Epithelial cell of proximal tubule (primary cell): ENCODE measurements at places on chromosomes 5 and 9.
A peak's percentile ranks its signal among the peaks of the same experiment; 100 is the strongest.

- no peak for DNase-seq
Measured at GRCh38 chr9:92960561-92961290, 13.4 kb downstream of the FGD3 start.

GRCh38 chr9:133693703-133694529 lies 44.2 kb downstream of the SARDH start:
- no peak for DNase-seq

- no peak for DNase-seq
Measured at GRCh38 chr9:86303316-86303975, 21.1 kb upstream of the ISCA1 start.

DNA sequence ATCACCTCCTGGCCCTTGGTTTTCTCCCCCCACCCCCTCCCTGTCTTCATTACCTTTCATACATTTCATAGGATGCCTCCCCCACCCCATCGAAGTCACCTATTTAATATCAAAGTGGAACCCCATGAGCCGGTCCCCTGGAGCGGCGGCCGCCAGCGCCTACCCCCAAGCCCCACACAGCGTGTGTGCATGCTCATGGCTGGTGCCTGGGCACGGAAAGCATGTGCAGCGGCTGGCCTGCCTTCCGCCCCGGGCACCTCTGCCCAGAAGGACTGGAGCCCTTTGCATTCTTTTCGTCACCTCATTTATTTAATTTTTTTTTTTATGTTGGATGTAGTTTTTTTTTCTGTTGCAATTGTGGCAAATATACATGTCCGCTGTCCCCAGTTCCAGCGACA lies 116.2 kb downstream of the WNK2 start:
- no peak for DNase-seq

GRCh38 chr5:82595113-82595512 lies 317.0 kb upstream of the RPS23 start:
- no peak for DNase-seq

GRCh38 chr5:76337953-76338451 lies 65.1 kb upstream of the IQGAP2 start:
- peak; percentile 38 for DNase-seq

DNA sequence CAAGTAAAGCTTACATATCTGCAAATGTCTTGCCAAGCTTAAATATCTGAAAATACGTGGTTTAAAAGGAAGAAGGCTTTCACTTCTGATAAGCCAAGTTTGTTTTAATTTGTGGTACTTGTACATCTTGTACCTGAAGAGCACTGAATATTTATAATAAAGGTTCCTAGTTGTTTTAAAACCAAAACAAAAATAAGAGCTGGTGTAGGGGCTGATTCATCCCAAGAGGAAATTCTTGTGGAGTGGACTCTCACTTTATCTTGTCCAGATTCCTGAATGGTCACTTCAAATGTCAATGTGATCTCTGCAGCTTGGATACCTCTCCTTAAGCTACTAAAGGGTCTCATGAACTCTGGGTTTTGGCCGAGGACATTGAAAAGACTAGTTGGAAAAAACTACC lies 29.5 kb downstream of the MAMDC2 start:
- DNase-seq = no peak

DNA sequence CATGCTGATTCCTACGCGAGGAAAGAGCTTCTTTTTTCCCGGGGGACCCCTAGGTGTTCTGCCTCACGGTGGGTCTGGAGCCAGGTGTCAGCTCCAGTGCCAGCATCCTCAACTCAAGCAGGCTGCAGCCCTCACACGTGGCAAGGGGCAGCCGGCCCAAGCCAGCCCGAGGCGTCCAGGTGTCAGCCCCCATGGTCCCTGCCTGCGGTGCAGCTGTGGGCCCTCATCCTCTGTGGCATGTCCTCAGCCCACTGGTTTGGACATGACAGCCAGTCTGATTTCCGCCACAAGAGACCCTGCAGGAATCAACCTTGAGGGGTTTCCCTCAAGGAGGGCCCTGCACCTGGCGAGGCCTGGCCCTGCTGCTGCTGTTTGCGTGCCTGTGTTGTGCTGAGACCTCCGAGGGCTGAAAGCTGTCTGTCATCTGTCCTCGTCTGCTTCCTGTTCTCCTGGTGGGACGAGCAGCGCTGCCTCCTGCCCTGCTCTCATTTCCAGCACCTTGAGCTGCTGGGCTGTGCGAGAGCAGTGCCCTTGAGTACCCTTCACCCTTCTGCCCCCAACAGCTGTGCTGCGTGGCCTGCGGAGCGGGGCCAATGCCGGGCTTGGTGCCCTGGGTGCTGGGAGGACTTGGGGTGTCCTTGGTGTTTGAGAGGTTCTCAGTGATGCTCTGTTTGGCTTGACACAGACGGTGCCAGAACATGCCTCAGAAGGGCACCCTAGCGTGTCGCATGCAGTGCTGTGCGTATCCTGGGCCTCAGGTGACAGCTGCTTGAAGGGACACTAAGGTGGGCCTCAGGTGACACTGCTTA lies 137.6 kb downstream of the CACNA1B start:
- DNase-seq = no peak

DNA sequence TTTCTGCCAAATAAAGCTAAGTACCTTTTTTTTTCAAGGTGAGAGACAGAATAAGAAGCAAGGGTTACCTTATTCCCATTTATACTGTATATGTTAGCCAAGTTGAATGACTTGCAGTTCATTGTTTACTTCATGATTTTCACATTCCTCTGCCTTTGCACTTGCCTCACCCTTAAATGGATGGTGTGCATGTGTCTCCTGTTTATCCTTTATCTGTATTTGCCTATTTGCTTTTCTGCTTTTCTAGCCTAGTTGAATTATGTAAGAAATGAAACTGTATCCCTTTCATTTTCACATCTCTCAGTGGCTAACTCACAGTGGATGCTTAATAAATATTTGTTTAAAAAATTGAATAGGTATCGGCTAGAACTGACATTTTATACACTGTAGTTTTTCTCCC lies 200.8 kb upstream of the ST8SIA4 start:
- DNase-seq = no peak

GRCh38 chr5:148353634-148354033 lies 18.3 kb downstream of the SPINK9 start:
- no peak for DNase-seq

- DNase-seq = no peak
Measured at GRCh38 chr5:22850981-22851380, 2.2 kb downstream of the CDH12 start.

DNA sequence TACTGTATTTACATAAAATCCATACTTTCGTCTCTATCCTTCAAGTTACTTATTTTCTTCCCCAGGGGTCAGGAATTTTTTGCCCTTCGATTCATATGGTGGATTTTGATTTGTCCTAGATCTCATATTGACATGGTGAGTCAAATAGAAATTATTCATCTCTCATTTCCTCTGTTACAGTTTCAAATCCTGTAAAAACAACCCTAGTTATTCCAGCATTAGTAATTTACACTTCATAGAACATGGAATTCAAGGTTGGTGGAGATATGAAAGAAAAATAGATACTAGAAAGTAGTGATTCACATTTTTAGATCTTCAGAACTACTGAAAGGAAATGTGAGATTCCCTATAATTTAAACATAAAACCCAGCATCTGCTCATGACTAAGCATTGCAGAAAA lies 1331.0 kb upstream of the CDH9 start:
- DNase-seq = no peak

DNA sequence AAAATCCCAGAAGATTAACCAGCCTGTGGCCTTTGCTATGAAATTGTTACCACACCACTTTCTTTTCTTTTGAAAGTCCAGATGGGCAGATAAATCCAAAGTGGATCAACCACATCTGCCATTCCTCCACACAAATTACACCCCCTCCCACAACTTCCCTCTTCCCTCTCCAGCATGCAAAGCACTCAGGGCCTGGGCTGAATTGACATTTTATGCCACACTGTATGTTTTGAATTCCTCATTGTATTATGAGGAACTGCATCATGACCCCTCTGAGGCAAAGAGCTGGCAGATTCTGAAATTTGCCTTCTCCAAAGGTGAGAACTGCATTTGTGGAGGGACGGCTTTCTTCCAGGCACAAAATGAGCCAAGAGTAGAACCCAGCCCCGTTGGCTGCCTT lies 589.2 kb upstream of the KLF4 start:
- no peak for DNase-seq

DNA sequence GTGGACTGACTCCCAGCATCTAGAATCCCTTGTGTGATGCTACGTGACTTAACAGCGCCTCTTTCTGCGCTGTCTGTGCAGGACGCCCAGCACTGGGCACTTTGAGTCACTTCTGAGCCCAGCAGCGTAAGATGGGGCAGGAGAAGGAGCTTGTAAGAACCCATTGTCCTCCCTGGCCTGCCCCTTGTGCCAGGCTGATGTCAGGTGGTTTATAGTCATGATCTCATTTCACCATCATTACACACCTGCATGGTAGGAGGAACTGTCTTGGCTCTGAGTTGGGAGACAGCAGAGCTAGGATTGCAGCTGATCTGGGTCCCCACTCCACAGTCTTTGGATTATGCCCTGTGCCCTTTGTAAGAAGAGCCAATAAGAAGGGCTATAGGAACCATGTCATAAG lies 12.2 kb downstream of the ERGIC1 start:
- DNase-seq = no peak

GRCh38 chr9:116141864-116142561 lies 11.6 kb upstream of the PAPPA start:
- DNase-seq = no peak

DNA sequence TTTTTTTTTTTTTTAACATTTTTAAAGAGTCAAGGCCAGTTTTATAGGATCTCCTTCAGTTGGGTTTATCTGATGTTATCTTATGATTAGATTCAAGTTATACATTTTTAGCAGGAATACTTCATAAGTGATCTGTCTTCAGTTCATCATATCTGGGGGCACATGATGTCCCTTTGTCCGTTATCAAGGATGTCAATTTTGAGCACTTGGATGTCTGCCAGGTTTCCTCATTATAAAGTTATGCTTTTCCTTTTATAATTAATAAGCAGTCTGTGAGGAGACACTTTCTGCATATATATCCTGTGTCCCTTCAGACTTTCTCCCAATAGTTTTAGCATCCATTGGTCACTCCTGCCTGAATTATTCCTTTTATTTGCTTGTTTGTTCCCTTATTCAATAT lies 11.8 kb downstream of the HDHD3 start:
- no peak for DNase-seq

- no peak for DNase-seq
Measured at GRCh38 chr5:150301170-150301505, 1.6 kb downstream of the ARSI start.

- DNase-seq = no peak
Measured at GRCh38 chr9:87434366-87434765, 63.3 kb upstream of the DAPK1 start.

- DNase-seq = no peak
Measured at GRCh38 chr5:103283120-103283519, 24.6 kb downstream of the MACIR start.

DNA sequence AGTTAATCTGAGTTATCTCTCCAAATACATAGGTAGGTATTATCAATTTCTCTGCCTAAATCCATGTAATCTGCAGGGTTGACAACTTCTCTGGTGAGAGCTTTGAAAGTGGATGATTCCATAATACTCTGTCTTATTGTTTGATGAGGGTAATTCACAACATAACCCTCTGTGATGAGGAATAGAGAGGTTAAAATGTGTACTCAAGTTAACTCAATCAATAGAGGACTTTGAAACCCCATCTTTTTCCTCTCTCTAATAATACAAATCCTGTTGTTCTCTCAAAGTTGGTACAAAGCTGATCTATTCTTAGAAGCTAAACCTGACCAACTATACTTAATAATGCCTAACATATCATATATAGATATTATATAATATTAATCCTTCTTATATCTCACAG lies 100.1 kb downstream of the PLPPR1 start:
- DNase-seq = no peak

DNA sequence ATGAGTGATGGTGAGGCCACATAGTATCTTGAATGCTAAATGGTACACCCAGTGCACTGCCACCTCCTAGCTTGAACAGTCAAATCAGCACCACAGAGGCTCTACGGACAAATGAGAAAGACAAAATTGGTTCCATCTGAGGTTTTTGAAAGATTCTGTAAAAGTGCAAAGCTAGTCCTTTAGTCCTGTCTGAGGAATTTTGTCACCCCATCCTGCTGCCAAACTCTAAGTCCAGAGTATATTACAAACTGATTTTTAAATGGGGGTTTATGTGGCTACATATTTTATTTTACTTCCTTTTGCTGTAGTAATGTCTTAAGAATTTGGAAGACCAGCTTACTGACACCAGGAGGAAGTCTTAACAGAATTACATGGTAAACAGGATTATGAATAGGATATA lies 7.7 kb downstream of the FREM1 start:
- no peak for DNase-seq

GRCh38 chr9:90891308-90892040 lies 89.9 kb downstream of the SYK start:
- no peak for DNase-seq

GRCh38 chr9:89360465-89360864 lies 42.2 kb downstream of the SECISBP2 start:
- no peak for DNase-seq

GRCh38 chr5:18375641-18376040 lies 741.4 kb downstream of the TAF11L14 start:
- DNase-seq = no peak

- no peak for DNase-seq
Measured at GRCh38 chr5:31385774-31386537, 145.9 kb downstream of the DROSHA start.

- no peak for DNase-seq
Measured at GRCh38 chr9:38164659-38165221, 95.7 kb upstream of the SHB start.

GRCh38 chr9:112705768-112706427 lies 12.0 kb downstream of the INIP start:
- no peak for DNase-seq

- no peak for DNase-seq
Measured at GRCh38 chr5:92977846-92978540, 603.0 kb downstream of the NR2F1-AS1 start.

DNA sequence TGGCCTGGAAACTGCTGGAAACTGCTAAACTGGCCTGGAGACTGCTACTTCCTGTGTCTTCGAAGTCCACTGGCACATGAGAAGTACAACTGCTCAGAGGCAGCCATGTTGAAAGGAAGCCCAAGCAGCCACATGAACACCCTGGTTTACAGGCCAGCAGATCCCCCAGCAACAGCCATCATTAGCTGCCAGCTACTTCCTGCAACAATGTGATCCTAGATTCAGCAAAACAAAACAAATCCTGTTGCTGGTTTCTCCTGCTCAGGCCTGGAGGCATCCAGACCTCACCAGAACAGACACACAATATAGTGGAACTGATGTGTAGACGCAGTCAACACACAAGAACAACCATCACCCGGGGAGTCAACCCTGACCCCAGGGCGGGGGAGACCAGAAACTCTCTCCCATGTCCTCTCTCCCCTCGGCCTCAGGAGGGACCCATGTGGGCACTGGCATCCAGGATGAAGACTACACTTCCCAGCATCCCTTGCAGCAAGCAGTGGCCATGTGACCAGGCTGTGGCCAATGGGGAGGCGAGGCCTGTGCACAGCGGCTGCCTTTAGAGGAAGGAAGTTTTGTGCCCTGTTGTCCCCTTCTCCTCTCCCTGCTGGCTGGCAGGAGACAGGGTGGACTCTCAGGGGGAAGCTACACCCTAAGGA lies 9.2 kb upstream of the LCN15 start:
- no peak for DNase-seq
